ENCODE measurements at places on chromosomes 5 and 9.

DNA sequence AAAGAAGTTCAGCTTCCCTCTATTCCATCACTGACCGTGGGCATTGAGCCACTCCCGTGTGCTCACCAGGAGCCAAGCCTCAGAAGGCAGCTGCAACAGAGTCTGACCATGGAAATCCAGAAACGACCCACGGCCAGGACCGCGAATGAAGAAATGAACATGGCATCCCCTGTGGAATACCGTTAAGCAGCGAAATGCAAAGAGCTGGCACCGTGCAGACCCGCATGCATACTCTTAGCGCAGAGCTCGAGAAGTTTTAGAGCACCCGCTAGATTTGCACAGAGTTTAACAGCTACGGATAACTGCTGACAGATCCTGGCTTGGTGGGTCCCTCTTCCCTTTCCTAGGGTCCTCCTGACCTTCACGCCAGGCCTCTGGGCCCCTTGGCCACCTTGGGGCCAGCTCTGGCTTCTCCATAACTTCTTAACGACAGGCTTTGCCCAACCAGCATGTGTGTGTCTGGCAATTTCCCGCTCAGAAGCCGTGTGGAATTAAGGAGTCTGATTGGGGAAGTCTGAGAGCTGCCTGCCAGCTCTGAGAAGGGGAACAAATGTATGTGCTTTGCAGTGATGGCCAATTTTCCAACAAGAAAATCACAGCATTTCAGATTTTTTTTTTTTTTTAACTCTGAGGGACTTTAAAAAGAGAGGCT lies 75.3 kb upstream of the COL5A1 start:
- DNase-seq, result no peak

DNA sequence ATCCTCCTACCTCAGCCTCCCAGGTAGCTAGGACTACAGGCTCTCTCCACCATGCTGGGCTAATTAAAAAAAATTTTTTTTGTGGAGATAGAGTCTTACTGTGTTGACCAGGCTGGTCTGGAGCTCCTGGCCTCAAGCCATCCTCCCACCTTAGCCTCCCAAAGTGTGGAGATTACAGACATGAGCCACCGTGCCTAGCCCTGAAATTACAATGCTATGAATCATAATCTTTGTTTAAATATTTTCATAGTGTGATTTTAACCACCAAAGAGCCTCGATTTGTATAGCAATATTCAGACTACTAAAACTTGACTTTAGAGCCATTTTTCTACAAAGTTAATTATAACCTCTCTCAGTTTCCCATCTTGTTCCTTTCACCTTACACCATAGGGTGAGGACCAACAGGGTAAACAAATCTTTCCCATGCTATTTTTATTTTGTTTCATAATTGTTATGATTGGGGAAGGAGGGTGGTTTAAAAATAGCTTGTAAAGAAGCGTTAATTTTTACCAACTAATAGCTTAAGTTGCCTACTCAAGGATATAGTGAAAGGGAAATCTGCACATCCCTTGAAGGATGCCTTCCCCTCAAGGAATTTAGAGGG lies 32.7 kb downstream of the UBE2D2 start:
- no peak for DNase-seq

DNA sequence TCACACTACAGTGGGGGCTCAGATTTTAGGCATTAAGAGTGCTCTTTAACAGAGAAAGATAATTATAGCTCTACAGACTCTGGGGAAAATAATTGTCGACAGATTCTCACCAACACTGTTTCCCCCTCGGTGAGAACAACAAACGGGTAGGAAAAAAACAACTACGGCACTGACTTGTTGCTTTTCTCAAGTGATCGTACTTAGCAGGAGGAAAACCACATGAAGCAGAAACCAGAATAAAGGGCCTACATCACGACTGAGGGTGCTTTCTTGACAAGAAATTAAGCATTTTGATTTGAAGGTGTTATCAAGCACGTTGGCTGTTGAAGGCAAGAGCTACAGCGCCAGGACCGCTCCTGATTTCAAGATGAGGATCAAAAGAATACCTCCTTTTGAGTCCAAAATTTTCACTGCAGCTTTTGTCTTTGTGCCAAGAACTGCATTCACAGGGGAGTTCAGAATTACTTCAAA lies 27.2 kb upstream of the CER1 start:
- DNase-seq, result no peak

- no peak for DNase-seq
These were observed 35.5 kb downstream of the WDR36 start for GRCh38 chr5:111127453-111128195.

DNA sequence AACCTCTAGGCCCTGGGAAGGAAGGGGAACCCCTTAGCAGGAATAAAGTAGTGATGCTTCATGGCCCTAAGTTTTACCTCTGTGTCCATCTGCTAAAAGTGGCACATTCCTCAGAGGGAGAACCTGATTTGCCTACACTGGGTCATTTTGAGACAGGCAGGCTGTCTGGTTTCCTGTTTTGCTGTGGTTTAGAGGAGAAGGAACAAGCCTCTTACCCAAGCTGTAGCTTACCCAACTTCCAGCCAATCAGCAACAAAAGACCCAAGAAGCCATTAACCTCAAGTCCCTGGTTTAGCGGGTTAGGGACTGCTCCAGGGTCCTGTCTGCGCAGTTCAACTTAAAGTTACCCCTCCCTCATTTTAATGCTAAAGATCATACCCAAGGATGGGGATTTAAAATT lies 411.0 kb downstream of the MAT2B start:
- DNase-seq, result no peak

DNA sequence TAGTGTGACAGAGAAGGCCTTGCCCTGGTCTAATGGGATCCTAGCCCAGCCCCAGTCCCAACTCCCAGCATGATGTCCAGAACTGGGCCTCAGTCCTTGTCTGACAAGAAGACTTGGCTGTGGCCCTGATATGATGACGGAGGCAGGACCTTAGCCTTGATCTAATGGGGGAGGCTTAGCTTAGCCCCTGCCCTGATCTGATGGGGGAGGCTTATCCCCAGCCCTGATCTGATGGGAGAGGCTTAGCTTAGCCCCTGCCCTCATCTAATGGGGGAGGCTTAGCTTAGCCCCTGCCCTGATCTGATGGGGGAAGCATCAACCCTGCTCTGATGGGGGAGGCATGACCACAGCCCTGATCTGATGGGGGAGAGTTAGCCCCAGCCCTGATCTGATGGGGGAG lies 3.7 kb downstream of the PKN3 start:
- DNase-seq, result no peak

GRCh38 chr9:129649726-129650679 lies 8.1 kb upstream of the ASB6 start:
- DNase-seq, result no peak

DNA sequence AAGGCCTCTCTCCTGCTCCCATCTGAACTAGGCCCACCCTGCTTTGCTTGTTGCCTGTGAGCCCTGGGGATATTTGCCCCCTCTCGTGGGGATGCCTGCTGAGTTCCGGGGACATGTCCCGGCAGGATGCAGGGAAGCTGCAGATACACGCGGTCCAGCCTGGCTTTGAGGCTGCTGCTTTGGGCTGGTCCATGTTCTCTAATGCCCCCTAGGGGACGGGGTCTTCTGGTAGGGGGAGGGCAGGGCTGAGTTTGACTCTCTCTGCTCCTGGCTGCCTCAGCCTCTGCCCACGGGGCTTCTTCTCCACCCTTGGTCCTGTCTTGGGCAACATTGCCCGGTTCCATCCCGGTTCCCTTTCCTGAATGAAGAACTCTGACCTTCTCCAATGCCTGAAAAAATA lies 84.9 kb upstream of the ASS1 start:
- DNase-seq, result no peak

- DNase-seq, result no peak
These were observed 318.7 kb downstream of the TMEM161B start for GRCh38 chr5:87949676-87950631.

DNA sequence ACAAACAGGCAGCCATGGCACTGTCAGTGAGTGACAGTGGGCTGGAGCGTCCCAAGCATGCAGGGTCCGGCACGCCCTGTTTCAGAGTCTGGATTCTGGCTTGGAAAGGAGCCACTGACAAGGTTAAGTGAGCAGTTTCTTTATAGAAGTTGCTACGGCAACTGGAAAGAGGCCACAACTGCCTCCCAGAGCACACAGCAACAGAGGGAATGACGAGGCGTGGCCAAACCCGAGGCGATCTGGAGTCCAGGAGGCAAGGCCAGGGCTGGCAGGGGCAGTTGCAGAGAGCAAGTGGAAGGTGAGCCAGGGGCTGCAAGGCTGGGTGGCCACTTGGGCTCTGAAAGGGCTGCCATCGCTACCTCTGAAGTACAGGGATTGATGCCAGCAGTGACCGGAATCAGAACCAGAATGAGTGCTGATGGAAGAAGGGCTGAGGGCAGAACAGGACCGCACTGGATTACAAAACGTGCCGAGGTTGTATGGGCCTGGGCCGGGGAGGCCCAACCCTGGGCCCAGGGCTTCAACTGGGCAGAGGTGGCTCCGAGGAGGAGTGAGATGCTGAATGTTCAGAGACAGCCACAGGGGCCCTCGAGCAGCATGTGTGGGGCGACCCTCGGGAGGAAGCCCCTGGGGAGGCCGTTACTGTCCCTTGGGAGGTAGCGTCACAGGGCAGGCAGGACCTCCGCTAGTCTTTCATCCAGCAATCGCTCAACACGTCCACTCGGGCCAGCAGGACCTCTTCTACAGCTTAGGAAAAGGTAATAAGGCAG lies 4.6 kb downstream of the MRPL41 start:
- no peak for DNase-seq

GRCh38 chr9:94630833-94631232 lies 8.5 kb downstream of the FBP1 start:
- DNase-seq, result no peak

DNA sequence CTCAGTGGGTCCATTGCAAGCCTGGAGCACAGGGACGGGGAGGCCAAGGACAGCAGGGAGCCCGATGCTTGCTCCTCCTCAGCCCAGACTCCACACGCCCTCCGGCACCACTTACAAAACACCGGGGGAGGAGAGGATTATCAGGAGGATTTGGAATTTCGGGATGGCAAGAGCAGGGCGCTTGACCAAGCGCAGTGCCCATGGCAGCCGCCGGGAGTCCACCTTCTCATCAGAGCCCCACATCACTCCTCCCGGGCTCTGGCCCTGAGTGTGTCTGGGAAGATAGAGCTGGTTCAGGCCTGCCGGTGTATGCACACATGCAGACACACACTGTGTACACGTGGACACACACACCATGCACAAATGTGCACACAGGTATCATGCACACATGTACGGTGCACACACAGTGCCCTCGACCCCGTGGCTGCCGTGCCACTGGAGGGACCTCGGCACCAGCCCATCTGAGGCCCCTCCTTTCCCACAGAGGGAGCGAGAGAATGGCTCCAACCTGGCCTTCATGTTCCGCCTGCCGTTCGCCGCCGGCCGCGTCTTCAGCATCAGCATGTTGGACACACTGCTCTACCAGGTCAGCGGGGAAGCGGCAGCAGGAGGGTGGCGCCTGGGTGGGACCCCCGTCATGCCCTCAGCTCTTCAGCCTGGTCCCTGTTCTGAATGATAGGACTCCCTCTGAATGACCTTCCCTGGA lies 81.7 kb downstream of the KCNT1 start:
- no peak for DNase-seq

All from stimulated activated CD8-positive, alpha-beta memory T cell treated with anti-CD3 and anti-CD28 coated beads, Interleukin-4, amount 100 ng/mL, for 4 hours (primary cell).